Fibroblast of lung (primary cell): ENCODE measurements at places on chromosomes 1 and 21.

GRCh38 chr1:244346972-244347618 is 104.6 kb downstream of the ADSS2 start:
- DNase-seq = peak; percentile 54

- DNase-seq = no peak
Measured at GRCh38 chr1:228012555-228012954, 5.8 kb downstream of the WNT3A start.

DNA sequence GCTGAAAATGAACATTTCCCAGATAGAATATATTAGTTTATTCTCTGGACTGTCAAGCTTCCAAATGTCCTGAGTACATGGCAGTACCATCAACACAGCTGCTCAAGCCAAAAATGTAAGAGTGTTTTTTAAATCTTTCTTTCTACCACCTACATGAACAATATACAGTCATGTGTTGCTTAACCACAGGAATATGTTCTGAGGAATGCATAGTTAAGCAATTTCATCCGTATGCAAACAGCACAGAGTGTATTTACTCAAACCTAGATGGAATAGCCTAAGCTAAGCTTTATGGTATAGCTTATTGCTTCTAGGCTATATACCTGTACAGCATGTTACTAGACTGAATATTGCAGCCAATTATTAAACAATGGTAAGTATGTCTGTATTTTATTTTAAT is 561.9 kb upstream of the ADGRL4 start:
- DNase-seq = peak; percentile 23

- no peak for DNase-seq
Measured at GRCh38 chr1:77557053-77557452, 125.4 kb downstream of the ZZZ3 start.

- no peak for DNase-seq
Measured at GRCh38 chr1:18932387-18932786, 24.1 kb downstream of the IFFO2 start.

- peak; percentile 58 for DNase-seq
Measured at GRCh38 chr21:33198346-33199099, 31.2 kb upstream of the IFNAR2 start.

GRCh38 chr1:204408074-204408507 is 3.5 kb downstream of the PPP1R15B start:
- peak; percentile 80 for DNase-seq

- no peak for DNase-seq
Measured at GRCh38 chr1:111813440-111814304, 58.0 kb downstream of the DDX20 start.

DNA sequence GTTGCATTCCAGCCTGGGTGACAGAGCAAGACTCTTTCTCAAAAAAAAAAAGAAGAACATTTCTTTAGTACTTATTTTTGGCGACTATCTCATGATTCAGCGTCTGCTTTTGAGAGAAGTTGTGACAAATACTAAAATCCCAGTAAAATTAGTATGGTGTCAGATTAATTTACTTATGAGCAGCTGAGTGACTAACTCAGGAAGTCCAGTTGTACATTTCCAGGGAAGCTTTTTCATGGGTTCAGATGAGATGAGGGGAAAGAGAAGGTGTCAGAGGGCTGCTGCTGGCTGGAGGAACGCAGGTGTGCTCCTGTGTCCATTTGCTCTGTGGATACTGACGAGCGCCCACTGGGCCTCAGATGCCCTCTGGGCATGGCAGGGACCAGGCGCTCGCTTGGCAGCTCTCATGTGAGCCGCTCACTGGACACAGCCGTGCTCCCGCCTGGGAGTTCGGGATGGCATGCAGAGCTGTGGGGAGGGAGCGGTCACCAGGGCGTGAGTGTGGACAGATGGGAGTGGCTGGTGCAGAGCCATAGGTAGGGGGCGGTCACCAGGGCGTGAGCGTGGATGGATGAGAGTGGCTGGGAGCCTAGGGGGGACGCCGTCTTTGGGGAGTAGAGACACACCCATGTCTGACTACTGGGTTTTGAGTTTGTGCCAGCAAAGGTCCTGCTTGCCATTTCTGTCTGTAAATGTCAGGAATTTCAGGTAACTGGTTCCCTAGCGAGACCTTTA is 55.0 kb downstream of the ADARB1 start:
- DNase-seq = peak; percentile 70

DNA sequence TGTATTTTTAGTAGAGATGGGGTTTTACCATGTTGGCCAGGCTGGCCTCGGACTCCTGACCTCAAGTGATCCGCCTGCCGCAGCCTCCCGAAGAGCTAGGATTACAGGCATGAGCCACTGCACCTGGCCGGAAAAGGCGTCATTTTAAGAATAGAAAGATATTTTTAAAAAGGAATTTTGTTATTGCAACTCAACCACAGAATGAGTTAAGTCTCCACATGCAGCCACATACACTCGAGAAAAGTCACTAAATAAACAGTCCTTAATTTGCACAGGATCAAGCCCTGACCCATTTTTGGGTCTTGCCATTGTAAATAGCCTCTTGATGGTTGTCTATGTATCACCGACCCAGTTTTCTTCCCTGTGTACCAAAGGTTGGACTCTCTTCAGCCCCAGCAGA is 85.5 kb downstream of the FBXO2 start:
- DNase-seq = peak; percentile 56

- DNase-seq = no peak
Measured at GRCh38 chr1:60911966-60912697, 170.2 kb upstream of the NFIA start.

GRCh38 chr1:110542725-110543124 is 23.8 kb upstream of the KCNA10 start:
- DNase-seq = peak; percentile 49

GRCh38 chr1:3675436-3675835 is 23.1 kb downstream of the TP73 start:
- no peak for DNase-seq

DNA sequence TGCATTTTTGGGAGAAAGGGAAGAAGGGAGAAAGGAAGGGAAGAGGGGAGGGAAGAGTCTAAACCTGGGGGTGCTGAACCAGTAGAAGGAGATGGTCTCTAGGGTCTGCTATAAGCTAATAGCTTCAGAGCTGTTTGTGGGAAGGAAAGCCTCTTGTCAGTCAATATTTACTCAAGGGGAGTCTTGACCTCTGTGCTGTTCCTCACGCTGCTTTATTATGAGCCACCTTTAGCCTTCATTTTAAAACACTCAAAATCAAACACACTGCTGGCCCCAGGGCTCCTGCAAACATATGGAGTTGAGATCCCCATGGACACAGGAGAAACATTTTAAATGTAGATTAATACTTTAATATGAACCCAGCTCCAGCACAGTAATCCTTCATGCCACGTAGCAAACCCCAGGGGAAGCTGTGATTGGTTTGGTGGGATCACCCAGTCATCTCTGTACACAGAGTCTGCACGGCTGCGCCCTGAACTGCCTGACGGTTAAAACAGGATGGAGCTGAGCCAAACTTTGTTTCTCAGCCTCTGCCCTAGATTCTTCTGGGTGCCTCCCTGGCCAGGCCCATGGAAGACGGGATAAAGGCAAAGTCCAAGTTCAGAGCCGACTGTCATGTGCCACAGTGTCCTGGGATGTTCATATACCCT is 40.2 kb upstream of the VWA5B1 start:
- peak; percentile 65 for DNase-seq

DNA sequence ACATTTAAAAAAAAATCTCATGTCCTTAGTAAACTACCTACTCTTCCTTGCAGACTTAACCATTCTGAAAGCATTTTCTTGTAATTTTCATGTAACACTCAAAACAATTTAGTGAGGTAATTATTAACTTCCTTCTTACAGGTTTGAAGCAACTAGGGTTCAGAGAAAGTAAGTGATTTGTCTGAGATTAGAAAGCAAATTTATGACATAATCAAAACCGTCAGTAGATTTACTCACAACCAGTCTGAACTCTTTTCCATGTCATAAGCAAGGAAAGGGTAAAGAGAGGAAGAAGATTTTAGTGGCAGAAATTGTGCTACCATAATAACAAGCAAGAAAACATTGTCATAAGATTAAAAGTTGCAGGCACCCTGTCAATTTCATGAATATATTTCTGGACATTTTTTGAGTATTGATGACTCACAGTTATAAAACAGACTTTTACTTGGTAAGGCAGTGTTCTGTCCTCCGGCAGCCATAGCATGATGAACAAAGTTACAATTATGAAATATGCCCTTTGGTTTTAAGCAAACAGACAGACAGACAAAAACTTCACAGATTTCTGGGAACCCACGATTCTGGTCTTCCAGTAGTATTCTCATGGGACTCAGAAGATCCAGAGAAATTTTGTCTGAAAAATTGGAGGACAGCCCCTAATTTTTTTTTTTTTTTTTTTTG is 707.2 kb downstream of the RWDD3 start:
- DNase-seq = no peak

DNA sequence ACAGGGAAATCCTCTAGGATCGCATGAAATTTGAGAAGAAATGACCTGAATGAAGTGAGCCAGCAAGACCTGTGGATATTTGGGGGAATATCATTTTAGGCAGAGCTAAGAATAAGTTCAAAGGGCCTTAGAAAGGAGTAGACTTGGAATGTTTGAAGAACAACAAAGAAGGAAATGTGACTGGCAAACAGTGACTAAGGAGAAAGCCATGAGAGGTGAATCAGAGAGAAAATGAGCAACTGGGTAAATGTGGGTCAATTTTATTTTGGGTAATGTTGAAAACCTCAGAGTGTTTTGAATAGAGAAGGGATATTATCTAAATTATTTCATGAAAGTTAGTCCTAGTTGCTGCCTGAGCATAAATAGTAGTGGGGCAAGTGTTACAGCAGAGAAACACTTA is 672.8 kb downstream of the LMO4 start:
- no peak for DNase-seq

- DNase-seq = peak; percentile 31
Measured at GRCh38 chr1:109547463-109548320, 723 bp upstream of the GNAI3 start.

GRCh38 chr21:35988416-35989137 is 71.7 kb downstream of the SETD4 start:
- DNase-seq = no peak

GRCh38 chr1:152029929-152030211 is 6.9 kb downstream of the S100A11 start:
- DNase-seq = no peak

DNA sequence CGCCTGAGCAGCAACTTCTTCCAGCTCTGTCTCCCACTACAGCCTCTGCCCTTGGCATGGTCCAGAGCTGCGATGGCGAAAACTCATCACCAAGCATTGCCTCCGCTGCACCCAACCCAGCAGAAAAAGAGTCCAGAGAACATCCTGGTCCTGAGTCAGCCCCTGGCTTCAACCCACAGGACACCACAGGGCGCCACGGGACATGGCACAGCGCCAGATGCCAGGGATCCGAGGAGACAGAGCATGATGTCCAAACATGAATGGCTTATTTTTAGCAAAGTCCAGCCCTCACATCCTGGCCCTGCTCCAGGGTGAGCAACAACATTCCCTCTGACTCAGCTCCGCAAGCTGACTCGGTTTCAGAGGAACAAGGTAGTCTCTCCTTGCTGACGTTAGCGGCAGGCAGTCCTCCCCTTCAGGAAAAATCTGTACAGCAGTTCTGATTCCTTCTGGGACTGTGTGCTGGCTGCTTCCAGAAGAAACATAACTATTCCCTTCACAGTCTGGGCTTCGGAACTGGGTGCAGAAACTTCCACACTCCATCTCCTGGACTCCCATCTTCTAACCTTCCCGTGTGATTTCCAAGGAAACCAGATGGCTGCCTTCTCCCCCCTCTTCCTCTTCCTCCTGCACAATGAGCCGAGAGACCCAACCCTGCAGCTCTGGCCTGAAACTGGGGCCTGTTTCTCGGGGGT is 131.3 kb downstream of the TOMM20 start:
- peak; percentile 99 for DNase-seq

DNA sequence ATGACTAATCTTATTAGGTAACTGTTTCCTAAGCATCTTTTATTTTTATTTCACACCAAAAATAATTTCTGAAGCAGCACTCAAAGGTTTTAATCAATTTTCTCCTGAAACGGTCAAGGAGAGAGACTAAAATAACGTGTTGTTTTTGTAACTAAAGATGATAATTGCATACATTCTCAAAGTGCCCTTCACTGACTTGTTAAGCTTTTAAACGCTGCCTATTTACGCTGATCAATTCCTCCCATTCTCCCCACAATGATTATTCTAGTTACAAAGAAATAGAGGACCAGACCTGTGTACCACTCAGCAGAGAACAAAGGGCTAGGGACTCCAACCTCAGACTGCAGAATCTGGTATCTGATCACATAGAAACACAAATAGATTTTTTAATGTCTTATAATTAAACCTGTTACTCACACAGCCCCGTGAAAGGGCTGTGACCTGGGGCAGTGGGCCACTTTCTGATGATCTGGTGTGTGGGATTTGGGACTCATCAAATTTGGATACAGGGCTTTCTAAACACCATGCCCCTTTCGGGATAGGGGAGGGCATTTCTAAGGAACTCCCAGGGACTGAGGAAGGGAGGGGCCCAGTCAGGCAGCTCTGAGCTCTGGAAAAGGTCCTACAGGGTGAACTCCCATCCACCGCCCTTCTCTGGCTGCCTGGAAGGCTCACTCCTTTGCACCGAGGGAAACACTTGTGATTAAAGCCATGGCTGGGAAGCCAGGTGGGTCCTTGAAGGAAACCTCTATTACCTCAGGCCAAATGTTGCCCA is 65.2 kb downstream of the BCAR3 start:
- DNase-seq = no peak

DNA sequence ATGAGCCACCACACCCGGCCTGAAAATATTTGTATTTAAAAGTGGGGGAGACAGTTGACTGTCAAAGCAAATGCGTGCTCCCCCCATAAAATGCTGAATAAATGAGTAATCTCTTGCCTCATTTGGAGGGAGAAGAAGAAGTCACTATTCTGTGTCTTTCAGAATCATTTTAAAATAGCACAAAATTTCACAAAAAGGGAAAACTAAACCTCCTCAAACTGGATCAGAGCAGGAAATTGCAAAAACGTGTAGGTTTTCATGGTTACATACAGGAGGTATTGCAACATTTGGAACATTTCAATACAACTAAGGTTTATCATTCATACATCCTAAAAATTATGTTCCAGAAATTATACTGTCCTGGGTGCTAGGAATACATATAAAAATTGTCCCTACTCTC is 13.6 kb downstream of the MTF1 start:
- DNase-seq = no peak

DNA sequence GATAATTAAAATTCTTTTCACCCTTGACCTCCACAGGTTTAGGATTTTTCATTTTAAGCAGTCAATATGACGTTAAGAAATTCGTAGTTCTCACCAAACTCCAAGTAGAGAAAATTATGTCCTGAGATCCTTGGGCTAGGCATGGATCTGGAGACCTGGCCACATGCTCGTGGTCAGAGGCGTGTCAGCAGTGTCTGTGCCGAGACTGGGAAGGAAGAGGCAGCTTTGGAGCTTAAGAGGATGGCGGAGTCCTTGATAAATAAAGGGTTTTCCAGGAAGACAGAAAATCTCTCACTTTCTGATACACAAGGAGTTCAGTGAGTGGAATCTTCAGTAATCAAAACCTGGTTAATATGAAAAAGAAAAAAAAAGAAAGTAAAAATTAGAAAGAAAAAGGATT is 17.0 kb downstream of the RHOU start:
- DNase-seq = no peak

GRCh38 chr1:112247961-112248360 is 148.1 kb upstream of the CTTNBP2NL start:
- no peak for DNase-seq
